ENCODE measurements at places on chromosomes 5 and 9. TPM values are rescaled to one million over a fixed set of nuclear protein-coding genes. Genes with fewer than 3 reads are reported as not detected.

HCN1 gene
- total RNA-seq, result not detected

HAVCR2 gene
- not detected for total RNA-seq

FOXI1 gene
- not detected for total RNA-seq

SLC1A1 gene
- 9.7 TPM for total RNA-seq

CRB2 gene
- under 0.01 TPM for total RNA-seq

PLEKHG4B gene
- total RNA-seq, result not detected

CACFD1 gene
- 13.1 TPM for total RNA-seq

FAM163B gene
- 3.5 TPM for total RNA-seq

SEMA6A gene
- 1.4 TPM for total RNA-seq

SNCAIP gene
- total RNA-seq, result 1.8 TPM

ARID3C gene
- 0.35 TPM for total RNA-seq

DRD1 gene
- total RNA-seq, result not detected

C5orf24 gene
- 30.3 TPM for total RNA-seq

CDC20B gene
- not detected for total RNA-seq

SH3TC2 gene
- total RNA-seq, result 1.9 TPM

C9orf153 gene
- total RNA-seq, result not detected

ARAP3 gene
- 9.5 TPM for total RNA-seq

S100Z gene
- not detected for total RNA-seq

PTGR1 gene
- 75.2 TPM for total RNA-seq

RASEF gene
- total RNA-seq, result not detected

HTR1A gene
- total RNA-seq, result not detected

PTRH1 gene
- total RNA-seq, result 22.5 TPM

AGXT2 gene
- total RNA-seq, result not detected

CYSRT1 gene
- total RNA-seq, result 0.17 TPM

HDHD3 gene
- total RNA-seq, result 14.9 TPM

IL33 gene
- total RNA-seq, result 18.6 TPM

ORM2 gene
- not detected for total RNA-seq

IL3 gene
- not detected for total RNA-seq

ZNG1F gene
- under 0.01 TPM for total RNA-seq

CEP120 gene
- total RNA-seq, result 12.7 TPM

TNFSF8 gene
- not detected for total RNA-seq

TICAM2 gene
- total RNA-seq, result 1.6 TPM

HTR4 gene
- not detected for total RNA-seq

KCTD16 gene
- 0.23 TPM for total RNA-seq

HMCN2 gene
- total RNA-seq, result under 0.01 TPM

IFNA2 gene
- not detected for total RNA-seq

SLC4A9 gene
- under 0.01 TPM for total RNA-seq

NSG2 gene
- not detected for total RNA-seq

ZNF608 gene
- total RNA-seq, result 10.5 TPM

CCDC127 gene
- 5.2 TPM for total RNA-seq

LMX1B gene
- total RNA-seq, result not detected

RGS7BP gene
- total RNA-seq, result 0.35 TPM

KLF9 gene
- total RNA-seq, result 68.5 TPM

FOXD4 gene
- 0.70 TPM for total RNA-seq

COX7C gene
- 484 TPM for total RNA-seq
